ENCODE measurements at places on chromosomes 4 and X.

DNA sequence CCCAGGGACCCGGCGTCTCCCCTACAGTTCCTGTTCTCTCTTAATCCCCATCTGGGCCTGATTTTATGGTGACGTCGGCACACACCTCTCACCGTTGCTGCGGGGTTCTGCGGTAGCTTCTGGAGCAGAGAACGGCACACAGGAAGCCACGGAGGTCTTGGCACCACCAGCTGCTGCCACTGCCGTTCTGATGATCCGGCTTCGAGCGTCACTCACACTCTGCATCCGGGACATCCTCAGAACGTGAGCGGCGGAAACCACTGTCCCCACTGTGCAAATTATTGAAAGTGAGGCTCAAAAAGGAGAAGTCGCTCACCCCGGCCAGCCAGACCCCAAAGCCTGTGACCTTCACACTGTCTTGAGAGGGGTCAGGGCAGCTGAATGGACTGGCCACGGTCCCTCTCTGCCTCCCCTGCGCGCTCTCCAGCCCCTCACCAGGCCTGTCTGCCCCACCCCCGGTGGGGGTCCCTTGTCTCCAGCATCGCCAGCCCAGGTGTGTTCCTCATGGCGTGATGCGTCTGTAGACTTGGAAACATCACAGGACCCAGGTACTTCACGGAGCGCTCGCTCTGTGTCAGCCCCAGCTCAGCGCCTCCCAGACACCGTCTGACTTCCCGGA, 201.1 kb downstream of the AFAP1 start:
- no peak for DNase-seq

DNA sequence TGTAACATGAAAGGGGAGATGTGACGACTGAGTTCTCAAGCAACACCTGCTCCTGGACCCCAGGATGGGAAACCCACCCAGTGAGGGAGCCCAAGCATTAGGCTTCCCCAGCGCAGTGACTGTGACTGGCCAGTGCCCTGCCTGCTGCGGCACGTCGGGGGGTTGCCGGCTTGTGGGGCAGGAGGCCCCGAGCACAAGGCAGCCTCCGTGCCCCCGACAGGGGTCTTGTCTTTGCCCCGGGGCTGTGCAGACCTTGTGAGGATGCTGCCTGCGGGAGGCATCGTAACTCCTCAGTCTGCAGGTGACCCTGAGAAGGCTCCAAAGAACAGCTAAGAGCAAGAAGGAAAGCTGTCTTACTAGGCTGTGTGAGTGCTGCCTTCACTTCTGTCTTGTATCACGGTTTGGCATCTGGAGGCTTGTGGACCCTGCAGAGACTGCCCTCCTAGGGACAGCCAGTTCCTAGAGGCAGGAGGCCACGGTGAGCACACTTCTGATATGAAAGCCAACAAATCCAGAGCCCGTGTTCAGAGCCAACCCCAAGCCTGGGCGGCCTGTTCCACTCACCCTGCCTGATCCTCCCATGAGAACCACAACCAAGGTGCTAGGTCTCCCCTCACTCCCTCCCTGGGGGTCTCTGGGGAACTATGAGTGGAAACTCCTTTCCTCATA, 47.7 kb downstream of the FGFRL1 start:
- DNase-seq, result no peak

DNA sequence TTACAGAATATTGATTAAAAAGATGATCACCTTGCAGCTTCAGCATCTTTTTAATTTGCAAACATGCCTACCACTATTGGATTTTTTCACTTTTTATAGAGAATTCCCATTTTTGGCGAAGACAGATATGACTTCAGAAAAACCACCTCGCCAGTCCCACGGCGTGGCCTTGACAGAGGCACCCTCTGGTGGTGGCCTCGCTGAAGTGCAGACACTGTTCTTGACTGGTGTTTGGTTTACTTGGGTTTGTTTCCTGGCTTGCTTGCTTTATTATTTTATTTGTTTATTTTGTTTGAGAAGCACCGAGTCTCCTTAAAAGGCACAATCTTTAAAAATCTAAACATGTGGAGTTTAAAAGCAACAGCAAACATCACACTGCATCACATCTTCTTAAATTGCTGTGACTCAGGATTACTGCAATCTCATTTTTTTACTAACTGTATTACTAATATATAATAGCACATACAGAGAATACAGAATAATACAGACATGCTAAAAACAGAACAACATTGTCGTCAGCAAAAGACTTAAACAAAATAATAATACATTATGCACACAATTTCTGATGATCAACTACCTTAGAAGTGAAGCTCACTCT, 13.1 kb upstream of the AMTN start:
- peak; percentile 24 for DNase-seq

DNA sequence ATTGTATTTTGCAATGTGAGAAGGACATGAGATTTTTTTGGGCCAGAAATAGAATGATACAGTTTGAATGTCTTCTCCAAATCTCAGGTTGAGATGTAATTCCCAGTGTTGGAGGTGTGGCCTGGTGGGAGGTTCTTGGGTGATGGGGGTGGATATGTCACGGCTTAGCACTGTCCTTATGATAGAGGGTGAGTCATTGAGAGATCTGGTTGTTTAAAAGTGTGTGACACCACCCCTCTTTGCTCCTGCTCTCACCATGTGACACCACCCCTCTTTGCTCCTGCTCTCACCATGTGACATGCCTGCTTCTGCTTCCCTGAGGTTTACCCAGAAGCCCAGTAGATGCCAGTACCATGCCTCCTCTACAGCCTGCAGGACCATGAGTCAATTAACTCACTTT, 1226.9 kb downstream of the PCDH7 start:
- DNase-seq, result no peak

GRCh38 chrX:105745863-105746262, 76.5 kb upstream of the NRK start:
- no peak for DNase-seq

DNA sequence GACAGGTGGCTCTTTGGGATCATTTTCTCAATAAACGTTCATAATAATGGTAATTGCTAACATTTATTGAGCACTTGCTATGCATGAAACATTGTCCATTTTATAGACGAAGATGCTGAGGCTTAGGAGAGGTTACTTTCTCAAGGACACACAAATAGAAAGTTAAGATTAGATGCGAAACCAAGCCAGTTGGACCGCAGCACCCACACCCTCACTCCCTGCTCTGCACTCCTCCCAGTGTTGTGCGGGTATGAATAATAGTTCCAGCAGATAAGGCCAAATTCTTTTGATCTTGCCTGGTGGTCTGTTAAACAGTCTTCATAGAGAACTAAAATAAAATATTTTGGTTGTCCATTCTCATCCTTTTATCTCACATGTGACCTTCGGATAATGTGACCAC, 85.0 kb upstream of the BEND4 start:
- DNase-seq, result no peak

- no peak for DNase-seq
Measured at GRCh38 chrX:96721354-96721753, 36.7 kb downstream of the DIAPH2 start.
